ENCODE measurements at places on chromosomes 11 and 22.
A peak's percentile ranks its signal among the peaks of the same experiment; 100 is the strongest.

DNA sequence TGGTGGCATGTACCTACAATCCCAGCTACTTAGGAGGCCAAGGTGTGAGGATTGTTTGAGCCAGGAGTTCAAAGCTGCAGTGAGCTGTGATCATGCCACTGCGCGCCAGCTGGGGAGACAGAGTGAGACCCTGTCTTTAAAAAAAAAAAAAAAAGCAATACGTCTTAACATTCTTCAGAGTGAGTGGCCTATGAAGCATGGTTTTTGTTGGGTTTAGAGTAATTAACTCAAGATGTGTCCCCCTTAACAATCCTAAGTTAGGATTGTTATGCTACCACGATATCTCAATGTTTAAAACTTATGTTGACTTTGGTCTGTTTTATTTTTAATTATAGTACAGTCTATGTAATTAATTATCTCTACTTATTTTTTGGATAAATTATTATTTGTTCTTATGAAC, 156.1 kb downstream of the HIPK3 start:
- DNase-seq, result no peak

DNA sequence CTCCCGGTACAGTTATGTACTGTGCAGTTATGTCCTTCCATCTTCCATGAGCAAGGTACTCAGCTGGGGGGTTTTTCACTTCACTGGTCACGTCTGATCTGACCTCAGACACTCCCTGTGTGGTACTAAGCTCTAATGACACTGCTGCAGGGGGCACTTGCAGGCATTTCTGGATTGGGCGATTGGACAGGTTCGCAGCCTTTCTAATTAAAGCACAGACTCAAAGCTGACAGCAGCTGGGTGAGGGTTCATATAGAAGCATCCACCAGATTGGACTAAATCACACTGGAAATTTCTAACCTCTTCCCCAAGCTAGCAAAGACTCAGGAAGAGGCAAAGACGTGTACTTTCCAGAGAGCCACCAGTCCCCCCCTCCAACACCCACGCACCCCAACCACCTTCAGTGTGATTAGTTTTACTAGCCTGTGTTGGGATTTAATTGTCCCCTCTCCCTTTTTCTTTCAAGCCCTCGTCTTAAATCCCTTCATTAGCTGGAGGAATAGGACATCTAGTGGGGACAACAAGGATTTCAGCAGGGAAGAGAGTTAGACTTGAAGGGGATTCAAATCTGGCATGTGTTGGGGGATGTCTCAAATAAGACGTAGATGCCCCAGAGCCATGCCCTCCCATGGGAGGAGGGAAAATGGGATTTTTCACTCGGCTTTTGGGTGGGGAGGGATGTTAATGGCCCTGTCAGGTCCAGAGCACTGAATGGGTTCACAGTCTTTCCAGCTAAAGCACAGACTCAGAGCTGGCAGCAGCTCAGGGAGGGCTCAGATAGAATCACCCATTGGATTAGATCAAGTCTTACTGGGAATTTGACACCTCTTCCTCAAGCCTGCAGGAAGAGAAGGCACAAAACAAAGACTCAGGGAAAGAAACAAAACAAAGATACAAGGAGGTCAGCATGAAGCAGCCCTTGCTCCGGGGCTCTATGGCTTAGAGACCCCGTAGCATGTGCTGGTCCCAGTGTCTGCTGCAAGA, 10.9 kb downstream of the INS start:
- DNase-seq, result no peak

DNA sequence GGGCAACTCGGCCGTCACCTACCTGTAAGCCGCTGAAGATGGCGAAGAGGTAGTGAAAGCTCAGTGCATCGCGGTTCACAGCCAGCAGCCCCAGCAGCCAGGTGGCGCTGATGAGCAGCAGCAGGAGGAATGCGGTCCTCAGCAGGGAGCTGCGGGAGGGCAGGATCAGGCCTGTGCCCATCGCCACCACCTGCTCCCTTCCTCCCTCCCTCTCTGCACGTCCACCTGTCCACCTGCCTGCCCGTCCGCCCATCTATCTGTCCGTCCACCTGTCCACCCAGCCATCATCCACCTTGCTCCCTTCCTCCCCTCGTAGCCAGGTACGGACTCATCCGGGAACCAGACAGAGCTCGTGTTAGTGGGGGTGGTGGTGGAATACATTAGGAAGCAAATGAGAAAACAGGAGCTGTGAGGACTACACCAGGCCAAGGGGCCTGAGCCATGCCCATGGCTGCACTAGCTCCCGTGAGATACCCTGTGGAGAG, 32.2 kb downstream of the TRMU start:
- peak; percentile 86 for DNase-seq

GRCh38 chr11:85965202-85965601, 103.7 kb downstream of the PICALM start:
- no peak for DNase-seq

GRCh38 chr11:2807025-2807681, 78.4 kb downstream of the CDKN1C start:
- no peak for DNase-seq

GRCh38 chr22:42805016-42805997, 51.8 kb downstream of the ARFGAP3 start:
- no peak for DNase-seq

GRCh38 chr11:23539556-23539955, 679.3 kb upstream of the CCDC179 start:
- no peak for DNase-seq

DNA sequence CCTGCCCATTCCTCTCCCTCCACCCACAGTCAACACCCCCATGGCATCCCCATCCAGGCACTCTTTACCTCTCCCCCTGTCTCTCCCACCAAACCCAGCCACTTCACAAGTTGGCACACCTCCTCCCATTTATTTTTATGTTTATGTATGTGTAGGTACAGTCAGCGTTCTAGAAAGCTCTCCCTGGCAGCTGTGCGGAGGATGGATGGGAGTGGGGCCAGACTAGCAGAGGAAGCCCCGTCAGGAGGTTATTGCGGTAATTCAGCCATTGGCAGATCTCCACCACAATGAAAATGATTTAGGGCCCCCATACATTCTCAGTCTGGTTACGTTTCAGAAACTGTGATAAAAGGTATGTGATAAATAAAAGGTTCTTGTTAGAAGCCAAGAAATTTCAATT, 51.3 kb downstream of the BTG4 start:
- no peak for DNase-seq

GRCh38 chr11:11786771-11787170, 55.0 kb upstream of the USP47 start:
- peak; percentile 4 for DNase-seq

DNA sequence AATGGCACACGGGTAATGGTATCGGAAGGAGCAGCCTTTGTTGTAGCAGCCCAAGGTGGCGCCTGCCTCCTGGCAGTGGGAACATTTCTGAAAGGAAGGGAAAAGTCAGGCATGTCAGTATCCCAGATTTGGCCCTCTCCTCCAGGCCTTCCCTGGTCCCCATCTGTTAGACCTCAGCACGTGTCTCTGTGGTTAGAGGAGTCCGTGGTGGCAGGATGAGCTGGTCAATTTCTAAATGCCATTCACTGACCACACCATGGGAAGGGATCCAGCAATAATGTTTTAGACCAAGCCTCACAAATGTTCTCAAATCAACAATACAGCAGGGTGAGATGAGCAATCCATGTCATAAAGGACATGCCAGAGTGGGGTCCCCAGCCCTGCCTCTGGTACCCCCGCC, 49.0 kb upstream of the CYP2D6 start:
- no peak for DNase-seq

DNA sequence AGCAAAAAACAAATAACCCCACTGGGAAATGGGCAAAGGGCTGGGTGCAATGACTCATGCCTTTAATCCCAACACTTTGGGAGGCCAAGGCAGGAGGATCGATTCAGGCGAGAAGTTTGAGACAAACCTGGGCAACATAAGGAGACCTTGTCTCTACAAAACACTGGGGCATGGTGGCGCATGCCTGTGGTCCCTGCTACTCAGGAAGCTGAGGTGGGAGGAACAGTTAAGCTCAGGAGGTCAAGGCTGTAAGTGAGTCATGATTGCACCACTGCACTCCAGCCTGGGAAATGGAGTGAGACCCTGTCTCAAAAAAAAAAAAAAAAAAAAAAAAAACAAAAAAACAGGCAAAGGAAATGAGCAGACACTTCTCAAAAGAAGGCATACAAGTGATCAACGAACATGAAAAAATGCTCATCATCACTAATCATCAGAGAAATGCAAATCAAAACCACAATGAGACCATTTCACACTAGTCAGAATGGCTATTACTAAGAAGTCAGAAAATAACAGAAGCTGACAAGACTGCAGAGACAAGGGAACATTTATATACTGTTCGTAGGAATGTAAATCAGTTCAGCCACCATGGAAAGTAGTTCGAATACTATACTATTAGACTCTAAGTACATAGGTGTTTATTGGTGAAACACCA, 48.2 kb upstream of the SMCO4 start:
- no peak for DNase-seq

DNA sequence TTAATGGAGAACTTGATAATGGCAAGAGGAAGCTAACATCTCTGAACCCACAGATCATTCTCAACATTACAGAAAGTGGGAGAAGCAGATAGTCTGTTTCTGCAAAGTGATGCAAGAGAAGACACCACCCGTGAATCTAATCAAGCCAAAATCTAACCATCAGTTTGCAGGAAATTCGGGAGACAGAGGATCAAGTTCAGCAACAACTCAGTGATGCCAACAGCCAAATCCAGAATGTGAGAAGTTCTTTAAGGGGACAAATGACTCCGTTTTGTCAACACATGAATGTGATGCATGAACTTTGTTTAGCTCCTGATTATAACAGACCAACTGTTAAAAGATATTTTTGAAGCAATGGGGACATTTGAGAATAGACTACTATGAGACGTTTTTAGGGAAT, 95.2 kb upstream of the LDLRAD3 start:
- no peak for DNase-seq

DNA sequence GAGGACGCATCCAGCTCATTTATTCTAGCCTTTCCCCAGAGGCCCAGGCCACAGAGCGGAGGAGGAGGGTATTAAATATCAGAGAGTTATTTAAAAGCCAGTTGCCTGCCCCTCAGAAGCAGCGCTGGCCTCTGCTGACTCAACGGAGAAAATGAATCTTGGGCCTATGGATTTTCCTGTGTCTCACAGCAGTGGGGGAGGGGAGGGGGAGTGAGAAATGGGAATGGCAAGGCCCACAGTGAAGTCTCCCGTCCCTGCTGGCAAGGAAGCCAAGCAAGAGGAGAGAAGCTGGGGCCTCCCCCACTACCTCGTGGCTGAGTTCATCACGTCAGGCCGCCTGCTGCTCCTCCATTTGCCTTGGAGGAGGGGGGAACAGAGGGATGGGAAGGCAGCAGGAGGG, 4.5 kb upstream of the TPBGL start:
- DNase-seq, result no peak

DNA sequence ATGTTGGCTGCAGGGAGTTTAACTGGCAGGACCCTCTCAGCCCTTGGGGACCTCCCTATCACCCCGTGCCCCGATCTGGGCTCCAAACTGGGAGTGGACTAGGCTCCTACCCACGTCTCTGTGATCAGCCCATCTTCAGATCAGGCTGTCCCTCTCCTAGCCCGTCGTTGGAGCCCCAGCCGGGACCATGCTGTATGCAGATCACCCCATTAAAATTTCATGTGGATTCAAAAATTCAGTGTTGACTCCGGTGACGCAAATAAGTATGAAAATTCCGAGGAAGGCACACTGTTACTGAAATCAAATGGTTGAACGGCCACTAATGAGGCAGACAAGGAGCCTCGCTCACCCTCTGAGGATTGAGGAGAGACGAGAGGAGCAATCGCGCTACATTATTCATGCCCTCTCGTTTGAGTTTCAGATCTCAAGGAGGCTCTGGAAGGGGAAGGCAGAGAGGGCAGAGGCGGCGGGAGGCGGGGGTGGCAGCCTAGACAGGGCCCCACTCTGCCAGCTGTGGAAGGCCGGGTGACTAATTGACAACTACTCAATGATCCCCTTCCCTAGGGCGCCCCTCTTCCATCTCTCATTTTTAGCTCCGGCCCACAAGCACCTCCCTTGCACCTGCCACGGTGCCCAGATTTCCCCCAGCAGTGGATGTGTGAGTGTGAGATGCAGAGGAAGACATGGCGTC, 255.4 kb downstream of the MIAT start:
- no peak for DNase-seq

- DNase-seq, result no peak
Measured at GRCh38 chr11:75270896-75271418, 30.4 kb downstream of the TPBGL start.

- no peak for DNase-seq
Measured at GRCh38 chr11:62547691-62548281, 1.2 kb upstream of the AHNAK start.

DNA sequence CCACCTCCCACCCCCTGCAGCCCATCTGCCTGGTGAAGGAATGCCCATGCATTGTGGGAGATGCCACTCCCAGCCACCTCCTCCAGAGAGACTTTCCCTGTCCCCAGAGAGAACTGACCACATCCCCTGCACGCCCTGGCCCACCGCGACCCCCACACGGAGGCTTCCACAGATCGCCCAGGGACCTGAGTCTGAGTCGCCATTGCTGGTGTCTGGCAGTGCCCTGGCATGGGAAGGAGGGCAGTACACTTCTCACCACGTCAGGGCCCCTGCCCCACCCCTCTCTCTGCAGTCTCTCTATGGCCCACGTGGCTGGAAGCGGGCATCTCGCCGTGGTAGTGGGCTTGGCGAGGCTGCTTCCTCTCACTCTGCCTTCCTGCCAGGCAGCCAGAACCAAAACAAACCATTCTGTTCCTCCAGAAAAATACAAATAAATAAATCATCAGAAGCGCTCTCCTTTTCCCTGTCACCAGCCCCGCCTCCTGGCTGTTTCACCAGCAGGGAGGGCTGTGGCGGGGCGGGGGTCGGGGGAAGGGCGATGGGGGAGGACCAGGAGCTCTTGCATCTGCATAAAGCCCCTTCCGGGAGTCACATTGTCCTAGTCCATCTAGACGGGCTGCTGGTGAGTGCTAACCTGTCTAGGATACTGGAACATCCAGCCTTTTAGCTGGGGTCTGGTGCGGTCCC, 20.9 kb downstream of the SHISAL1 start:
- no peak for DNase-seq

GRCh38 chr11:8101421-8101820, 20.4 kb downstream of the TUB start:
- DNase-seq, result no peak

- peak; percentile 17 for DNase-seq
Measured at GRCh38 chr11:43419460-43419859, 60.7 kb downstream of the TTC17 start.

Measured in NCI-H1694 (cell line).